ENCODE measurements at places on chromosomes 2 and 18. TPM values are rescaled to one million over a fixed set of nuclear protein-coding genes. Genes with fewer than 3 reads are reported as not detected.
A peak's percentile ranks its signal among the peaks of the same experiment; 100 is the strongest.

AKAIN1 gene
- not detected for total RNA-seq

DNA sequence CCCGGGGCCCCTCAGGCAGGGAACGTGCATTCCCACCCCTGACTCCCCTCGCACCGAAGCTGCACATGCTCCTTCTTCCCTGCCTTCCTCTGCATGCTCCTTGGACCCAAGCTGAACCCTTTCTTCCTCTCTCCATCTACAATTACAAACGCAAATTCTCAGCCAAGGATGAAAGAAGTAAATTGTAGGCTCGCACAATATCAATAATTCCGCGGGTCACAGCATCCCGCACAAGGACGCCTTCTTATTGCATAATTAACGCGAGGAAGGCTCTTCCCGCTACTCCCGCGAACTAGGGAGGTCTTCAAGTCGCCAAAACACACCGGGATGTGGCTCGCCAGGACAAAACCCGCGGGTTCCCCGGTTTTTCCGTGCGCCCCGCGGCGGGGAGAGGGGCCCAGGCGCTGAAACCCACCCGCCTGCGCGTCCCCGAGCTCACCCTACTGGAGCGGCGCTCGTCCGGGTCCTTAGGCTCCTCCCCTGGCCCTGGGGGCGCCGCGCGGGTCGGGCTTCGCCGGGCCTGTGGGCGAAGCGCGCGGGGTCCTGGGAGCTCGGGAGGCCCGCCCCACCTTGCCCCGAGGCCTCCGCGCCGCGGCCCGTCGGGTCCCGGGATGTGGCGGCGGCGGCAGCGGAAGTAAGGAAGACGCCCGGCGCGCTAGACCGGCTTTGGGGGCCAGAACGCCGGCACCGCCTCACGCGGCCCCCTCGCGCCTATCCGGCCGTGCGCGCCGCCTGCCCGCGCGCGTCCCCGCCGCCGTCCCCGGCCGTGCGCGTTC, at the start of gene CHST10:
CHST10 (minus strand) TSS at position 734 of the 776 bp plus-strand sequence. CDS start 10,993 bp downstream, outside the sequence.
- no peaks in the 10 kb centered on the region for H3K36me3 ChIP-seq
- H3K4me3 ChIP-seq = peak within 1 kb of the TSS; percentile 76
- H3K27me3 ChIP-seq = no peaks in the 10 kb centered on the region
- DNase-seq = no peak
- H3K4me1 ChIP-seq = peaks cover 30% of the 10 kb centered on the region
- H3K27ac ChIP-seq = peak within 1 kb of the TSS; percentile 79

- no peaks in the 10 kb centered on the region for H3K27me3 ChIP-seq
- DNase-seq = no peak
- H3K4me3 ChIP-seq = peak overlapping the region; percentile 89
- H3K4me1 ChIP-seq = peaks cover 56% of the 10 kb centered on the region
- no peaks in the 10 kb centered on the region for H3K36me3 ChIP-seq
These were observed 605 bp downstream of the C2orf68 start for GRCh38 chr2:85611217-85611704.

ALPI gene
- not detected for total RNA-seq

DNA sequence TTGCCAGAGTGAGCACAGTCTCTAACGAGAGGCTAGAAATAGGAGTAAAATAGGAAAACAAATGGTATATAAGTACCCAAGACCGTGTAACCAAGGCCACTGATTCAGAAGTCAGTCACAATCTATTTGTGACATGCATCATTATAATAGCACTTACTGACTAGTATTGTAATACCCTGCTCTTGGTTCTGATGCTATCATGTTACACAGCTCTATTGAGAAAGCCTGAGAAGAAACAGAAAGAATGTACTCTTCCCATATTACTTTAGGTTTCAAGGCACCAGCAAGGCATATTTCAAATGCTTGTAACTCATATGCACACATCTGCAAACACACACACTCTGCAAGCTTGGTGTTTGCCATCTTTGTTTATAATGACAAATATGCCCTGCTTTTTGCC, 746.4 kb downstream of the SLC4A3 start:
- H3K36me3 ChIP-seq = no peaks in the 10 kb centered on the region
- no peak overlapping the region for H3K27ac ChIP-seq
- no peak for DNase-seq
- H3K4me1 ChIP-seq = no peaks in the 10 kb centered on the region

DNA sequence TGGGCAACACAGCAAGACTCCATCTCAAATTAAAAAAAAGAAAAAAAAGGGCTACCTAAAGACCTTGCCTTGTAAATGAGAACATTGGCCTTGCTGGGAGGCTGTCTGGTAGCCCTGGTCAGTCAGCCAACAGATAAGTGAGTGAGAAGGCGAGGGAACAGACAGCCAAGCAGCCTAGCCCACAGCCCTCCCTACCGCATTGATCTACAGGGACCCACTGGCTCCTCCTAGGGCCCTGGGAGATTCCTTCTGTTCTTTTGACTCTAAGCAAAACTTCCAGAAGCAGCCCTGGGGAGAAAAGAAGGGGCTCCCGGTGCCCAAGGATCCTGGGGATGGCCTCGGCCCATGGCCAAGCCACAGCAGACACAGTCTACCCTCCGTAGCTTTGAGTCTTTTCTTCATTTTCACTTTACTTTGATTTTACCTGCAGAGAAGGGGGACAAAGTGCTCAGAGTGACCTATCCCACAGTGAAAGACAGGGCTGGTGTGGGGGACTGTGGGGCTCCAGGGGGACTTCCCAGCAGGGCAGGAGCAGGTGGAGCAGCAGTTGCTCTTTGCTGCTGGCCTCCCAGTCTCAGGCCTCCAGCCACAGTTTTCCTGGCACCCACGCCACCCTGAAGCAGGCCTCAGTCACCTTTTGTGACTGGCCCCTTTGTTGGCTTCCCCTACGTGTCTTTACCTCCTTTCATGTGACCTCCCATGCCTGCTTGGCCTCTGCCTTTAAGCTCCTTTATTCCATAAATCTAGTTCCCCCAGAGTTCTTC, 5.1 kb downstream of the CEP68 start:
- no peaks in the 10 kb centered on the region for H3K27me3 ChIP-seq
- H3K4me1 ChIP-seq = peaks cover 94% of the 10 kb centered on the region
- H3K27ac ChIP-seq = peak overlapping the region; percentile 54
- H3K36me3 ChIP-seq = no peaks in the 10 kb centered on the region
- H3K4me3 ChIP-seq = no peak overlapping the region
- no peak for DNase-seq

STON1 gene
- total RNA-seq = 48.1 TPM

UPP2 gene
- total RNA-seq = not detected

DNA sequence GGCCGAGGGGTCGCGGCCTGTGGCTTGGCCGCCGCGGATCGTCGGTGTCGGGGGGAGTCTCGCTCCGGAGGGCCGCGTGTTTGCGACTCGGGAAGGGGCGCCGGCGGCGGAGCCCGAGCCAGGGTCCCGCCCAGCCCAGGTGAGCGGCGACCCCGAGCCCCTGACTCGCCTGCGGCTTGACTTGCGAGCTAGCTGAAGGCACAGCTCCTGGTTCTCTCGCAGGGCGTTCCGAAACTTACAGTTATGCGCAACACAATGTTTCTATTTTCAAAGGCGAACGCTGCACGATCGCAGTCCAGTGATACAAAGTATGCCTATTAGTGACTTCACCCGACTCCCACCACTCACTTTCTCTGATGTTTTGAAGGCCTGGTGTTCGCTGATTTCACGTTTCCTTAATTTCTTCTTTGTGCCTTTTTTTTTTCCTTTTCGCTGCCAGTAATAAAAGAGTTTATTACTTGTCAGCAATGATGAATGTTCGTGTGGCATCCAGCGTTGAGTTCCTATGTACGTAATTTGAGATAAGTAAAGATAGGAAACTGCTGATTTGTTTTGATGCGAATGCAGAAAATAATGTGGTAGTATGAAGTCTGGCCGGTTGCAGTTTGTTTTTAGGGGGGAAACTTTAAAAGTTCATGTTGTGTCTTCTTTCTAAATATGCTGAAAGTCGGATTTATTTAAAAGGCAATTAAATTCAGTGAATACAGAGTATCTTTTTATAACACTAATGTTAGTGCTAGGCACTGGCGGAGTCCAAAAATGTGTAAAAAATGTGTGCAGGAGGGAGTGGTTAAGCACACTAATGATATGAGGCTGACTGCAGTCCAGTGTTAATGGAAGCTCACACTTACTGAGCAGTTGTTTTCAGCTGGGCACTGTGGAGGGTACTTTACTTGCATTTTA, 706 bp downstream of the UBXN2A start:
- H3K4me1 ChIP-seq = peaks cover 31% of the 10 kb centered on the region
- peak overlapping the region; percentile 70 for H3K4me3 ChIP-seq
- no peak for DNase-seq
- no peaks in the 10 kb centered on the region for H3K27me3 ChIP-seq
- no peaks in the 10 kb centered on the region for H3K36me3 ChIP-seq
- H3K27ac ChIP-seq = peak overlapping the region; percentile 94

DNA sequence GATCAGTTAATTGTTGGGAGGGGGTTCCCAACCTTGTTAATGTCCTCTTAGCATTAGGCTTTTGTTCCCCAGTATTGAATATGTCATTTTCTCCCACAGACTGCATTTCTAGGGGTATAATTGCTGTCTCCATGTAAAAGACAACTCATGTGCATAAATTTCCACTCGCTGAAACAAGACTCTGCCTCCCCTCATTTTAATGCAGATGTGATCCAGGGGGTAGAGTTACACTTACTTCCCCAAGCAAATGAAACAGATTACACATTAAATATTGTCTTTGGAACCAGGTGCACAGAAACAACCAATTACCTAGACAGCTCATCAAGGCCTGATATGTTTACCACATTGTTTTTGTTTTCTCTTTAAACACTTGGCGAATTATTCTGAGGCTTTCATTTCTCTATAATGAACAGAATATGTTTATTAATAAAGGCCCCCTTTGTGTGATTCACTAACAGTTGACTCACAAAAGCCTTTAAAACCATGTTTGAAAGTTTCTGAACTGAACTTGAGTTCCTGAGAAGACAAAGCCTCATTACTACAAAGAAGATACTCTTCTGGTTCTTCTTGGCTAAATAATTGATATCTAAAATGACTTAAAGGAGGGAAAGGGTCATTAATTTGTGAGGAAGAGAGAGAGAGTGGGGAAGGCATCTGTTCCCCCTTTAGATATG, 15.0 kb upstream of the ACVR1 start:
- no peak for DNase-seq
- H3K27me3 ChIP-seq = no peaks in the 10 kb centered on the region
- no peak overlapping the region for H3K27ac ChIP-seq
- peaks cover 8% of the 10 kb centered on the region for H3K4me1 ChIP-seq

GRCh38 chr2:101040761-101041160, 38.7 kb downstream of the RPL31 start:
- H3K27ac ChIP-seq = no peak overlapping the region
- no peak for DNase-seq
- H3K27me3 ChIP-seq = no peaks in the 10 kb centered on the region
- H3K4me1 ChIP-seq = no peaks in the 10 kb centered on the region
- peaks cover 28% of the 10 kb centered on the region for H3K36me3 ChIP-seq

SULT1C2 gene
- not detected for total RNA-seq

GRCh38 chr2:8540552-8541055, 141.3 kb upstream of the ID2 start:
- H3K4me1 ChIP-seq = peaks cover 69% of the 10 kb centered on the region
- H3K27me3 ChIP-seq = no peaks in the 10 kb centered on the region
- DNase-seq = no peak
- no peak overlapping the region for H3K4me3 ChIP-seq

DNA sequence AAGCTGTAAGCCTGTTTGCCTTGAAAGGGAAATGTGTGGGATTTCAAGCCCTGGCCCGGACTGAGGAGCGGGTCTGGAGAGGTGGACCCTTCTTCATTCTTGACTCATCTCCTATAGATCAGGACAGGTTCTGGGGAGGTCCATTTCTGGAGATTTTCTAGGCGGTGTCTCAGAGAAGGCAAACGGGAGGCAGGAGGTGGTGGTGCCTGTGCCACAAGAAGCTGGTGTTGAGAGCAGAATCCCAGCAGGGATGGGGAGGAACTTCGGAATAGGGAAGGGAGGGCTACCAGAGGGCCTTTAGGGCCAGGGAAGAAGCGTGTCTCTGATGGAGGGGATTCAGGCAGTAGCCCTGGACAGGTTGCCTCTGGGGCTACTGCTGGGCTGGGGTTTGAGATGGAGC, 93.0 kb downstream of the CTIF start:
- H3K4me3 ChIP-seq = no peak overlapping the region
- H3K36me3 ChIP-seq = no peaks in the 10 kb centered on the region
- H3K27me3 ChIP-seq = no peaks in the 10 kb centered on the region

DNA sequence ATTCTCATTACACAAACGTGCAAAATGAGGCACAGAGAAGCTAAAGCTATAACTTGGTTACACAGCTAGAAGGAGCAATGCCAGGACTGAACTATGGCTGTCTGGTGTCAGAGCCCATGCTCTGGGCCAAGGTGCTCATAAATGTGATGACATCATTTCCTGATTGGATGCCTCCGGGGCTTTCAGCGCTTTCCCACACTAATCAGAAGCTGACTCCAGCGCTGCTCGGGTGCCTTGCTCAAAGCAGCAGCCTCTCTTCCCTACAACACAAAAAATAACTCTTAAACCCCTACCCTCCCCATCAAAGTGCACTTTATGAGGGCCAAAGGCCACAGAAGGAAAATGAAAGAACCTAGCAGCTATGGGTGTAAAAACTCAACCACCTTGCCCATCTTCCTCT, 90.7 kb downstream of the STK39 start:
- H3K36me3 ChIP-seq = no peaks in the 10 kb centered on the region
- no peak overlapping the region for H3K4me3 ChIP-seq
- peaks cover 52% of the 10 kb centered on the region for H3K4me1 ChIP-seq

FABP1 gene
- total RNA-seq = not detected

GPR75 gene
- total RNA-seq = 5.4 TPM

ADAM17 gene
- 33.4 TPM for total RNA-seq

DNA sequence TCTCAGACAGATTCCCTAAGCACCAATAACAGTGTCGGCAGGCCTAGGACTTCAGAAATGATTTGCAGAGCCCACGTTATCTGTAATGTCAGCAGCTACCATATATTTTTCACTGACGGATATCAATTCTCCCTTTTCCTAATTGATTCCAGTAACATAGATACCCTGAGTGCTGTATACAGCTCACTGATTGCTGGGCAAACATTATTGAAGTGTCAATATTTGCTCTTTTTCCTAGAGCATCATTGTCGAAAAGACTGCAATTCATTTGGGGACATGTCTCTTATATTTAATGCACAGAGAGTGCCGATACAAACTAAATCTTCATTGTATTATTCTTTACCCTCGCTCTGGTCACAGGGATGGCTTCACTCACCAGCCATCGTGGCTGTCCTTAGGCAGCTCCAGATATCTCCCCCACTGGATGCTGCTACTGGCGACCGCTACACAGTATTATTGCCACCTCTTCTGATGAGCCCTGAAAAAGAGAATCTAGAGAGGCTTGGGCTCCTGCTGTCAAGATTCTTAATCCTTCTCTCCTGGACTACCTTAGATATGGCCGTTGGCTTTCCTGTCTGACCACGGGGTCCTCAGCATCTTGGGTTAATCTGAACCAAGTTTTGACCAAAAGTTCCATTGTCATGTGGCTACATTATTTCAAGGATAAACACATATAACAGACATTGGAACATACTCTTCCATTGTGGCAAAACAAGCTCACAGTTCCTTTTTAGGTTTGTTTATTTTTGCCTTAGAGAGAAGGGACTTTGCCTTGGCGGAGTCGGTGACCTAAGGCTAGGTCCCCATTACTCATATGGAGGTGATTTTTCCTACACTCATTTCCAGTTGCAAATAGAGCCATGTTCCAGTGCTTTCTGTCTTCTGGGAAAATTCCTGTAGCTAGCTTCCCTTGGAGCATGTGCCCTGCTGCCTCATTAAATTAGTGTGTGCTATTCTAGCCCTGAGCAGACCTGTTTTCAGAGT, 105.4 kb downstream of the CPO start:
- no peaks in the 10 kb centered on the region for H3K27me3 ChIP-seq
- H3K4me3 ChIP-seq = no peak overlapping the region
- H3K4me1 ChIP-seq = peaks cover 13% of the 10 kb centered on the region

ITGAV gene
- total RNA-seq = 55.0 TPM

GRCh38 chr18:79575891-79576685, 103.5 kb upstream of the CTDP1 start:
- H3K27ac ChIP-seq = peak overlapping the region; percentile 67
- peaks cover 33% of the 10 kb centered on the region for H3K4me1 ChIP-seq
- H3K4me3 ChIP-seq = peak overlapping the region; percentile 10
- H3K36me3 ChIP-seq = no peaks in the 10 kb centered on the region

EPB41L3 gene
- total RNA-seq = 53.0 TPM
